ENCODE measurements at places on chromosomes 12 and 14.

DNA sequence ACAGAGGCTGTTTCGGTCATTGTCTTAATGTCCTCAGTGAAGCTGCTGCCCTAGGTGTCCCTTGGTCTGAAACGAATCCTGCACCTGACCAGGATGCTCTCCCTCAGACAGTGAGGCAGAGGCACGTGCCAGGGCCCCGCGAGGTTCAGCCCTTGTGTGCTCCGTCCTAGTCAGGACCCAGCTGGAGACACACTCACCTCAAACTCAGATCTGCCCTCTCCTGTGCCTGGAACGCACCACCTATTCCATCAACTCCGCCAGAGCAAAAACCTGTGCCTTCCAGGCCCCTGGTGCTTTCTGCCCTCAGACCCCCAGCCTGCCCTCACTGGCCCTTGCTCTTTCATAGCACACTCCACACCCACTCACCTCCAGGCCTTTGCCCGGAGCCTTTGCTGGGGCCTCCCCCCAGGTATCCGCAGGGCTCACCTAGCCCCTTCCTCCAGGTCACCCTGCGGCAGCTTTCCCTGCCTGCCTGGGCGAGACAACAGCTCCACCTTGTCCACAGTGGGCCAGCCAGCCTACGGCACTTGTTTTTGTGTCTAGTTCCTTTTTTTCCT lies 150.6 kb downstream of the BCL11B start:
- no peak for DNase-seq

GRCh38 chr14:56092763-56093162 lies 25.4 kb upstream of the PELI2 start:
- no peak for DNase-seq

DNA sequence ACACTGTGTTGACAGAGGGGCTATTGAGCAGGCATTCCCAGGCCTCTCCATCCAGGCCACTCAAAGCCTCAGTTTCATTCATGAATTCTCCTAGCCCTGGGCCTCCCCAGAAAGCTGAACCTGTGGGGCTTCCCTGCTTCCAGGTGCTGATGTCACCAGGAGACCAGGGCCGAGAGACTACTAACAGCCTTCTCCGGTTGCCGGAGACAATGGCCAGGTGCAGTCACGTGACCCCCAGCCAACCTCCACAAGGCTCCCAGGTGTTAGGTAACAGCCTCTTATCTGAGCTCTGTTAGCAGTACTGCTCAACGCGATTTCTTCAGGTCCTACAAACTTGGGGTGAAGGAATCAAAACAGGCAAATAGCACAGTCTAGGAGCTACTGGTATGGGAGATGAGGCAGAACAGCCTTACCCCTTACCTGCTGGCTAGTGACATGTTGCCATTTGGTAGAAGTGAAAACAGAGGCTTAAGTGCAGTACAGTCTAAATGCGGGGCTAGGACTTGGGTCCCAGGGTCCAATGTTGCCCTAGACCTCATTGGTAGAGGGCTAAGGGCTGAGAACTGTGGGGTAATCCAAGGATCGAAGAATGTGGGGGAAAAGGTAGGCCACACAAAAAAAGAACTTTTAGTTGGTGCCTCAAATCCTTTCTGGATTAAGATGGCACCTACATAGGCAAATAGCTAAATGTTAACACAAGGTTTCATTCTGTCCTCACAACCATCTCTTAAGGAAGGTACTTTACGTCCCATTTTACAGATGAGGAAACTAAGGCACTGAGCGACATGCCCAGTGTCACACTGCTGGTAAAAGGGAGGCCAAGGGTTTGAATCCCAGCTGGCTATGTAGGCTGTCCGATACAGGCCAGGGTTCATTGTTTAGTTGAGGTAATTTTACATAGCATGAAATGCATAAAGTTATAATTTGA lies 3.8 kb downstream of the CCDC88C start:
- DNase-seq = peak; percentile 57

GRCh38 chr12:76964784-76965571 lies 86.2 kb upstream of the CSRP2 start:
- DNase-seq = no peak

GRCh38 chr12:64180951-64181350 lies 41.1 kb downstream of the KICS2 start:
- no peak for DNase-seq

- no peak for DNase-seq
These were observed 249.7 kb upstream of the FBXO33 start for GRCh38 chr14:39681782-39682399.

GRCh38 chr12:33267641-33268040 lies 172.0 kb downstream of the SYT10 start:
- no peak for DNase-seq

DNA sequence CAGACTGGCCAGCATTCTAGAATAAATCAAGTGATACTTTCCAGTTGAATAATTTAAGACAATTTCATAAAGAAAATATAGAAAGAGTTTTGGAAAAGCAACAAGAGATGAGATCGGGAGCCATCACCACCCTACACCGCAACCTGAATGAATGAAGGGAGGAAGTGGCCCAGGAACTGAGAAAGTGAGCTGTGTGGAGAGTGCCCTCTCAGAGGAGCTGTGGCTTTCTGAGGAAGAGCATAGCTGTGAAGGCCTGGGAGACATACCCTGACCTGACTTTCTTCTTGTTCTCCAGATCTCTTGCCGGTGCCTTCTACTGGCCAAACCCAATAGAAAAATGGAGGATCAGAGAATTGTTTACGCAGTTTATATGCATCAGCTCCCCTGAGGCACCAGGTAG lies 79.3 kb upstream of the TSPAN8 start:
- no peak for DNase-seq

- peak; percentile 67 for DNase-seq
These were observed 7.6 kb downstream of the EVL start for GRCh38 chr14:100072783-100073346.

- DNase-seq = no peak
These were observed 37.6 kb downstream of the SPTB start for GRCh38 chr14:64841772-64842750.

Measured in CD4-positive, alpha-beta T cell treated with Interleukin-6 at 100 ng/mL for 8 hours (primary cell).